GM04504 (cell line): ENCODE measurements at places on chromosomes 1 and 21.

DNA sequence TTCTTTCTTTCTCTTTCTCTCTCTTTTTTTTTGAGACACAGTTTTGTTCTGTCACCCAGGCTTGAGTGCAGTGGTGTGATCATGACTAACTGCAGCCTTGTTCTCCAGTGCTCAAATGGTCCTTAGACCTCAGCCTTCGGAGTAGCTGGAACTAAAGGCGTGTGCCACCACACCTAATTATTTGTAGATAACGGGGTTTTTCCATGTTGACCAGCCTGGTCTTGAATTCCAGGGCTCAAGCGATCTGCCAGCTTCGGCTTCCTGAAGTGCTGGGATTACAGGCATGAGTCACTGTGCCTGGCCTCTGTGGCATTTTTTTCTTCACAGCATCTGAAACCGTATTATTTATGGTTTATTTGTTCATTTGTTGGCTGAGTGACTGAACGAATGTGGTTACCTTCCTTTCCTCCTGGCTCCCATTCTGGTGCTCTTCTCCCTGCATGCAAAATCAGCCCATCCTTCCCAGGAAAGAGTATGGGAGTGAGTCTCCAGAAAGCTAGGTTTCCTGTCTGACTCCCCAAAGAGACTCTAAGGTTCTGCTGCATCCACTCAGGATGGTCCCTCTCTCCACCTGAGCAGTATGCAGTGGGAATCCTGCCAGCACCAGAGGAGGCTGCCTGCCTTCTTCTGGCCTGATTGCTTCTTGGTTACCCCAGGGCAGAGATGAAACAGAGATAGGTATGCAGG lies 155.0 kb upstream of the BEND5 start:
- DNase-seq, result no peak

DNA sequence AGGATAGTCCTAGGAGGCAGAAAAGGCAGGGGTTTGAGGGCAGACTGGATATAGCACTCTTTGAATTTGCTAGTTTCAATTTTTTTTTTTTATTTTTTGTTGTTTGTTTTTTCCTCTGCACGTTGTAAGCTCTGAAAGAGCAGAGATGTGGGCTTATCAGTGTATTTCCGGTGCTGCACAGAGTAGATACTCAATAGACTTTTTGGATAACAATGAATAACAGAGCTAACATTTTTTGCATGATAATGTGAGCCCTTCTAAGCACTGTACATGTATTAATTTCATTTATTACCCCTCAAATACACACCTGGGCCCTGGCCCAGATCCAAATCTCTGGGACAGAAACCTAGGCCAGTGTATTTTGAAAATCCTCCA lies 17.1 kb upstream of the PARP1 start:
- DNase-seq, result no peak

DNA sequence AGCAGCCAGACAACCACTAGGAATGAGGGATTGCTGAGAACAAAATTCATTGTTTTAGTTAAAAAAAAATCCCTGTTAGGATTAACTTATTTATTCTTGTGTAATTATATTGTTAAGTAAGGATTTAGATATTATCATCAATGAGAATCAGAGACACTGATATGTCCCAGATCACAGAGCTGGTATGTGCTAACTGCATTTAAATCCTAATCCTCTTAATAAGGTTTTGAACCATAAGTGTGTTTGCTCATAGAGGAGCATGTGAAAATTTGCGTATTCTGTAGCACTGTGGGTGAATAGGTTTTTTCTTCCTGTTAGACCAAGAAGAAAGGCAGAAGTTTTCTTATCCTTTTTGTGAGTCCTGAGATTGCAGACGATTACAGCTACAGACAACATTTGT lies 147.1 kb downstream of the HHAT start:
- DNase-seq, result no peak

DNA sequence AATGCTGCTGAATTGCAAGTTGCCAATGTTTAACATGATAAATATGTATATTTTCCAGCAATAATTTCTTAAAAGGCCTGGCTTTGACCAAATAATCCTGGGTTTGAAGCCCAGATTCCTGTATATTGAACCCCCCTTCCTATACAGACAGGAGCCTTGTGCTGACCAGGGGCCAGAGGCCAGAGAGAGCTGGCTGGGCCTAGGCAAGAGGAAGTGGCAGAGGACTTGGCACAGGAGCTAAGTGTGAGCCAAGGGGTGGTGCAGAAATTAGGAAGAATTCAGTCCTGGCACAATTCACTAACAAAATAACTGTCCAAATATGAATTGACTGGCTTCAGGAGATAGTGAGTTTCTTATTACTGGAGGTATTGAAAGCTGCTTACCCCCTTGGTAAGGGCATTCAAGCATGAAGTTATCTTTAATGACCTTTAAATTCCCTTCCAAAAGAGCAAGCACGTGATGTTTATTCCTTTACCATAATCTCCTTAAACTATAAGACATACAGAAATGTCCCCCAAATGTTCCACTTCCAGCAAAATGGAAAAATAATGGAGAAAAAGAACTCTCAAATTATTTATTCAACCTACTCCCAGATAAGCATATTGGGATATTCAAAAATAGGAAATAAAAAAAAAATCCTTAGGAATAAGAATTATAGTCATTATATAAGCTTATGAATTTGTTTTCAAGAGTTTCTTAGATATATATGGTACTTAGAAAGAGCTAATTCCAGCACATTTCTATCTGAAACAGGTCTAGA lies 26.6 kb downstream of the NIBAN1 start:
- DNase-seq, result no peak

DNA sequence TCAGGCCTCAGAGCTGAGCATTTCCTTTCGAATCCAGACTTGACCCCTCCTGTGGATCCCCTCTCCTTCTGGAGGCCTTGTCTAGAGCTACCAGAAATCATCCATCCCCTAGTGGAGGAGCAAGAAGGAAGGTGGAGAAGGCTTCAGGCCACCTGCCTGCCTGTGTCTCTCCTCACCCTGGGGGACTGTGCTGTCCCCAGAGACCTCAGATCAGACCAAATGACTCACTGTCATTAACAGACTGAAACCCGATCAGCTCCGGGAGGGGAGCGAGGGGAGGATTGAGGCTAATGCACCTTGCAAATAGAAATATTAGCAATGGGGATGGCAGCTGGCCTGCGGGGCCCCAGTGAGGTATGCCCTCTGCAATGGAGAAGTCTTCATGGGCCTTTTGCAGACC lies 2.1 kb downstream of the MYBPH start:
- no peak for DNase-seq

GRCh38 chr1:223266632-223267172 lies 97.3 kb downstream of the SUSD4 start:
- no peak for DNase-seq

DNA sequence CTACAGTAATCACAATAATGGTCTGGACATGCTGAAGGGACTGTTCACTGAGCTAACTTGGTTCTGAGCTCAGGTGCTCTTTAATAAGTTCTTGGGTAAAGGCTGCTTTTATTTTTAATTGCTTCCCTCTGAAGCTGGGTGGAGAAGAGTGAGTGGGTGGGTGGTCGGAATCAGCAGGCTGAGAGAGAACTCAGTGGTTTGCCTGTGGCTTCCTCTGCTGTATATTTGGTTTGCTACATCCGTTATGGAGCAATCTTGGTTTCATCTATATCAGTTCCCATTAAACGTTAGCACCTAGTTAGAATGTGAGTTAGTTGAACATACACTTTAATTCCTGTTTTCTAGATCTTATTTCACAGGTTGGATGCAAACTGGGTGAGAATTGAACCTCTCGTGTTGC lies 23.3 kb downstream of the CNIH4 start:
- DNase-seq, result no peak

DNA sequence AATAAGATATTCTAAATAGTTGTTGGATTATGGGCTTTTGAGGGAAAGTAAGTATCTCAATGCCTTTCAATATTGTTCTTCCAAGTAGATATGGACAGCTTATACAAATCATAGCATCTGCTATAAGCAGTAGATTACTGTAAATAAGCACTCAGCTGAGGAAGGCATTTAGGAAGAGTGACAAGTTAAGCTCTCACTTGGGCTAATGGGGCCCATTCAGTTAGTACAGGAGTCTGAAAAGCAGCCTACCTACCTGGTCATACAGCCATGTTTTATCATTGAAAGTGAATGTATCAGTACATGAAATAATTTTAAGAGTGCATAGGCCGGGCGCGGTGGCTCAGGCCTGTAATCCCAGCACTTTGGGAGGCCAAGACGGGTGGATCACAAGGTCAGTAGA lies 73.1 kb downstream of the APP start:
- DNase-seq, result no peak

GRCh38 chr1:36366091-36366661 lies 19.5 kb downstream of the STK40 start:
- no peak for DNase-seq

GRCh38 chr21:15729674-15730483 lies at the start of gene USP25:
Gene USP25 (plus strand): TSS chr21:15729982. CDS start chr21:15730394, 412 bp downstream.
- peak; percentile 55 for DNase-seq

DNA sequence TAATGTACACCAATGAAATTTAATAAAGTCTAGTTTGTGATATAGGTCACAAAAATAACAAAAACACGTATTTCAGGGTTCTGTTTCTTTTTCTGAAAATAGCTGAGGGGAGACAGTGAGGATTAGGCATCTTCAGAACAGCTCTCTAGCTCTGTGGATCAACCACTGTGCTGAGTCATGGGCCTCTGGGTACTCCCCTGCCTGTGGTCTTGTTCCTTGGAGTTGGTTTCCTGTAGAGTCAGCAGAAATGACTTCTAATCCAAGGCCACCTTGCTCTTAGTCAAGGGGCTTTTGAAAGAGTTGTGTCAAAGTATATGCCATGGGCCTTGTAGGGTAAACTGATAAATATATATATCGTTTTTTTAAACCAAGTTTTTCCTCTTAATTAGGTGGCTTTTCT lies 141.8 kb upstream of the ZRANB2 start:
- DNase-seq, result no peak

DNA sequence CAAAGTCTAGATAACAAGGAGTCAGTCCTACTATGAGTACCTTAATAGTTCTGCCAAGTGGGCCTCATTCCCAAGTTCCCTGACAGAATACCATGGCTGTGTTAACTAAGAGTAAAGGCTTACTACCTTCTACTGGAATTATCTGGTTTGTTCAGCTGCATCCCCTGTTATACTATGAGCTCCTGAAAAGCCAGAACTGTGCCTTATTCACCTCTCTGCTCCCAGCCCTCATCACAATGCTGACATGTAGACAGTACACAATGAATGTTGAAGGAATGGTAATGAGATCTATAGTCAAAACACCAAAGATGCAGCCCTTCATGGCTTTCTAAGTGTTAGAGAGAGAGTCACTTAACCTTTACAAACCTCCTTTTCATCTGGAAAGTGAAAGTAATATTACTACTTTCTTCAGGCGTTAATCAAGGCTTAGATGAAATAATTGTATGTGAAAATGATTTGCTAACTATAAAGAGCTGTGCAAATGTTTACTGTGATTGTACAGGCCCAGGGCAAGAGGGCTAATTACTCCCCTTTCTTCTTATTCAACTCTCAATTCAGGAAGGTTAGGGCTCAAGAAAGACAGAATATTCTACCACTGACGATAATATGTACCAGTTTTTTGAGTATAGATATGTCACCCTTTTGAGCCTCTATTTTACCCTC lies 70.3 kb upstream of the MROH9 start:
- DNase-seq, result no peak

DNA sequence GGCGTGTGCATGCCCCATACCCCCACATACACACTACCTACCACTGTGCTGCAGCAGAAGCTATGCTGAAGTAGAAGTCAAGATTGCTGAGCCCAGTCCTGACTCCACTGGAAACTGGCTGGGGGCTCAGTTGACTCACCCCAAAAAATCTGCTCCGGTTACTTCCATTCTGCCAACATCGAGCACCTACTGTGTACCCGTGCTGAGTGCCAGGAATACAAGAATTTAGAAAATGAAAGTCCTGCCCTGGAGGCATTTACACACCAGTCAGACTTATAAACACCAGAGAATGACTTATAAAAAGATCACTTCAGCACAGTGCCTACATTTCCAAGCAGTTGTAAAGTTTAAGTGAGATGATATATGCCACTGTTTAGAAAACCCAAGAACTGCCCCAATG lies 99.1 kb downstream of the NMNAT2 start:
- DNase-seq, result no peak

DNA sequence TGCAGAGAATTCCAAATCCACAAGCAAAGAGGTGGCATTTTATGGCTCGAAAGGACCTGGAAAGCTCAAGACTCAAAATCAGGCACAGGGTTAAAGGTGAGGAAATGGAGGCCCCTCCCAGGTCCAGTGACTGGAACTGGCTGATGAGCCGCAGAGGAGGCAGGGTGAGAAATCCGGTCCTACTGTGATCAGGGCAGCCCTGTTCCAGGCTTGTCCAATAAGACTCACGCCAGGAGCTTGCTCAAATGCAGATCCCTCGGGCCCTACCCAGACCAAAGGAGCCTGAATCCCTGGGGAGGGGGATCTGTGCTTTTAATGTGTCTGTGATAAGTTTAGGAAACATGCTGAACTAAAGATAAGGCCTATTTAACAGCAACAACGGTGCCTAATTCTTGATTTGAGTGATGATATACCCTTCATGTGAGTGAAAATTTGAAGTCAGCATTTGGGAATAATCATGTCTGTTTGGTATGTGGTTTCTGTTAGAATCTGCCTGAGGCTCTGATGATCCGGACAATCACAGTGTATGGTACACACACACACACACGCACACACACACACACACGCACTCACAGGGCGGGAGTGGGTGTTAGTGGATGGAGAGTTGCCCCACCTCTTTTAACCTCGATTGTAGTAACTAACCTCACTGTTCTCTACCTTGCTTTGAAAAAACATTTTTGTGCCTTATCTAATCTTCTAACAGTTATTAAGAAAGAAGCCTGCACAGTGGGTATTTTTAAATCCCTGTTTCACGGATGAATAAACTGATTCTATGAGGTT lies 54.1 kb upstream of the LYST start:
- no peak for DNase-seq
